ENCODE measurements at places on chromosomes 12 and 14. TPM values are rescaled to one million over a fixed set of nuclear protein-coding genes. Genes with fewer than 3 reads are reported as not detected.
A peak's percentile ranks its signal among the peaks of the same experiment; 100 is the strongest.

- DNase-seq, result no peak
Measured at GRCh38 chr12:116528498-116528897, 30.7 kb upstream of the MAP1LC3B2 start.

DNA sequence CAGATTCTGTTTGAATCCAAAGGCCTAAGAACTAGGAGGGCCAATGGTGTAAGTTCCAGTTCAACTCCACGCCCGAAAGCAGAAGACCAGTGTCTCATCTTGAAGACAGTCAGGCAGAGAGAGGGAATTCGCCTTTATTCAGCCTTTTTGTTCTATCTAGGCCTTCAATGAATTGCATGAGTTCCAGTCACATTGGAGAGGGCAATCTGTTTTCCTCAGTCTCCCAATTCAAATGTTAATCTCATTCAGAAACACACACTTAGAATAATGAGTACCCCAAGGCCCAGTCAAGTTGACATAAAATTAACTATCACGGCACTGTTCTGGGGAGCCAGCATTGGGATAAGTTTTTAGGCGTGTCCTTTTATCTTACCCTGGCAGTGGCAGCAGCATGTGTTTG is 65.8 kb downstream of the C14orf39 start:
- DNase-seq, result no peak

DNA sequence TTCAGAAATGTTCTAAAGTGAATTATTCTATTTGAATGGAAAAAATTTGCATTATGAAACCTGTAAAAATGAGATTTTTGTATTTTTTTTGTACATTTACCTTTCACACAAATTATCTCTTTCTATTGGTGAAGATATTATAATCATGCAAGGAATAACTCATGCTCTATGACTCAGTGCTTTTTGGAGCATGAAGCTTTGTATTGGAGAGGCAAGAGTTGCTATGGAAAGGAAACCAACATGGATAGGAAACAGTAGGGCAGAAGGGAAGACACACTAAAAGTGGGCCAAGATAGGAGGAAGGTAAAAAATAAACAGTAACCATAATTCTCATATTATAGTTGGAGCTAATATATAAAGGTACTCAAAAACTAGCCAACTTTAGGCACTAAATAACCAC is 79.0 kb downstream of the PLCZ1 start:
- no peak for DNase-seq

DNA sequence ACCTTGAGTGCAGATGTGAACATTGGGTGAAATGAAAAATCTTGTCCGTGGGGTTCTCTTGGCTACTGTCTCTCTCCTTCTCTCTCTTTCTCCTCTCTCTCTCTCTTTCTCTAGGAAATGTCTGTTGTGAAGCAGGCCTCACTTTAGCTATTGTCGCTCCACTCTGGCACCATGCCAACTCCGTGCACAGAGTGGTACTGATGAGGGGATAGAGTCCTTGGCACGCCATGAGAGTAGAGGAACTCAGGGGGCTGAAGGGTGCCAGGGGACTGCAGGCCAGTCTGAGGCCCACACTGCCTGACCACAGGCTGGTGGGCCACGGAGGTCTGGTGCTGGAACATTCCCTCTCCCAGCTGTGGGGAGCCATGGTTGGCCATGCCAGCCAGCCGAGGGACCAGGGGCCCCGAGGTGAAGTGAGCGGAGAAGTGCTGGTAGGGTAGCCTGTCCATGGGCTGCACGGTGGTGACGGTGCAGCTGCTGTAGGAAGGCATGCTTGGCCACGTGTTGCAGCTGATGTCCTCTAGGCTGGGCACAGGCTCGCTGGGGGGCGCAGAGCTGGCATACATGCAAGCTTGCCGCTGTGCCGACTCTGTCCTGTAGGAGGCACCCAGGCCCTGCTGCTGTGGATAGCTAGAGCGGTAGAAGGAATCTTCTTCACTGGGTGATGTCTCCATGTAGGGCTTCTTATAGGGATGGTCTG is 50.4 kb downstream of the TBX5 start:
- no peak for DNase-seq

Gene PZP
- total RNA-seq, result not detected

Gene SMAGP
- 35.0 TPM for total RNA-seq

Gene TPH2
- total RNA-seq, result not detected

DNA sequence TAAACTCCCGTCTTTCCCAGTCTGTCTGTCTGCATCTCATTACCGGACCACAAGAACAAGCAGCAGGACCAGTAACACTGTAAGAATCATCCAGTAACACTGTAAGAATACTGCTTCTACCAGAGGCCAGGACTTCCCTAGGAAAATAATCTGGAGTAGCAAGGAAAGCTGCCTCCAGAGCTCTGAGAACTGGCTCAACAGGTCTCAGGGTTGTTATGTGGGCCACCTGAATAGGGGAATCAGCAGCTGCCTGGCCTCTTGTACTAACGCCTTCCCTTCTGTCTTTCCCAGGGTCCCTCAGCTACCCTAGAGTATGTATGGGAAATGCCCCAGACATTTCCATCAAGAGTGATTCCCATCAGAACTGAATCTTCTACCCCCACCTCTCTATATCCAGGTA is 954 bp upstream of the SLC39A2 start:
- no peak for DNase-seq

Gene MYH6
- not detected for total RNA-seq

Gene DAO
- 0.79 TPM for total RNA-seq

- peak; percentile 28 for DNase-seq
Measured at GRCh38 chr14:54338696-54339317, 58.0 kb upstream of the CDKN3 start.

Gene MAP1LC3B2
- total RNA-seq, result 2.0 TPM

Gene TNFAIP2
- total RNA-seq, result 40.2 TPM

GRCh38 chr14:21160061-21160610 is 4.3 kb upstream of the OR5AU1 start:
- no peak for DNase-seq

DNA sequence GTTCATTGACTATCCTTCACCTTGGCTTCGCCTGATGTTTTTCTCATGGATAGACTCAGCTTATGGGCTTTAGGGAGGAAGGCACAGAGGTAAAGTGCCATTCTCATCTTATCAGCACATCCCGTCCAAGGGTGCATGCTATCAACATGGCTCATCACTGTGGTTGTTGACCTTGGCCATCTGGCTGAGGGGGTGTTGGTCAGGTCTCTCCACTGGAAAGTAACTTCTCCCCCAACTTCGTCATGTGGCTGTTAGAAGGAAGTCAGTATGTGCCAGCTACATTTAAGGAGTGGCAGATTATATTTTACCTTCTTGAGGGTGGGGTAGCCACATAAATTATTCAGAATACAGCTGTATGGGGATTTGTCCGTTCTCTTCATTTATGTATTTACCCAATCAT is 68.9 kb downstream of the EML1 start:
- DNase-seq, result no peak

DNA sequence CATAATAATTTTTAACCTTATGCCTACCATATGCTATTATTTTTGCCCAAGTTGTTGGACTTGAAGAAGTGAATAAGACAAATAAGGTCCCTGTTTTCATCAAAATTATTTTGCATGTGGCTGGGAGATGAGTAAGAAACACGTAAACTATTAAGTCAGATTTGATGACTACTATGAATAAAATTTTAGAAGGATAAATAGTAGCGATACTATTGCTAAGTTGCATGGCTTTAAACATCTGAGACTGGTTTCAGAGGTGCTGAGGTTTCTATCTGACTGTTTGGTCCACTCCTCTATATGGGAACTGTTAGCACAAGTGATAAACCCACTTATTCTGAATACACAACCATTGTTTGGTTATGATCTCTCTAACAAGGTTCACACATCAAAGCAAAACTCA is 674.3 kb upstream of the MDGA2 start:
- no peak for DNase-seq

GRCh38 chr14:64109819-64110554 is 184.2 kb downstream of the ESR2 start:
- no peak for DNase-seq
